ENCODE measurements at places on chromosomes 4 and X.

GRCh38 chr4:40479378-40479777 lies 144.2 kb downstream of the CHRNA9 start:
- DNase-seq = no peak

DNA sequence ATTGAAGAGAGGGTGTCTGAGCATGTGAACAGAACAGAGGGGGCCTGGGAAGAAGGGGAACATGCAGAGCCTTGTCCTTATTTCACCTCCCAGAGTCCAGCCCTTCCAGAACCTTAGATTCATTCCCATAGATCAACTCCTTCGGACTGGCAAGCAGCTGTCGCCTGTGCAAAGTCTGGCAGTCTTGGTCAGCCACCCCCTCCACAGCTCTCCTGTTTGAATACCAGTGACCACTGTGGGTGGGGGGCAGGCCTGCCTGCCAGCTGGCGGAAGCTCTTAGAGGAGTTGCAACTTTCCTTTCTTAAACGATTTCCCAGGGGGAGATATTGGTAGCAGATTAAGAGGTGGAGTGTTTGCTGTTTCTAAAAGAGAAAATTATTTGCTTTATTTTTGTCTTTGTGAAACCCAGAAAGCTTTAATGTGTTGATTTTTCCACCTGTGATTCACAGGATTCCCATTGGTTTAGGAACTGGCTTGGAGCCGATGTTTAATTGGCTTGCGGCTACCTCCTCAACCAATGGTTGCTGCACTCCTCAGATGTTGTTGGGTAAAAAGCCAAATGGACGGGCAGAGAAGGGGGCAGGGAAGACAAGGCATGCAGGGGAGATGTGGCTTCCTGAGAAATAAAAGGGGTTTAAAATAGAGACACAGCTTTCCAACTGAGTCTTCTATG lies 62.2 kb upstream of the PRPS1 start:
- DNase-seq = peak; percentile 47

DNA sequence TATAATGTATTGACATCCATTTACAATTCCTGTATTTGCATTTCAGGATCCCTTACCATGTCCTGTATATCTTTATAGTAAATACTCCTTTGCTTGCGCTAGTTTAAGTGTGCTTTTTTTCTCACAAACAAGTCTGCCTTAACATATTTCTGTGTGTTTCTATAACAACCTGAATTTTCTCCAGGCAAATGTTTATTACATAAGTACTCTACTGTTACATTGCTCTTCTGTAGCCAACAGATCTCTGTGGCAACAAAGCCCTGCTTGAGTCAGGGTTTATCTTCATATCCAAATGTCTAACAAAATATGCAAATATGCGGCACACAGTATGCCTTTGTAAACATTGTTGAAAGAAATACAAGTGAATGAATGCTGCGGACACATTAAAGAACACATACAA lies 625.5 kb downstream of the TLL1 start:
- DNase-seq = no peak

- DNase-seq = peak; percentile 45
Measured at GRCh38 chrX:115023139-115023538, 5.7 kb upstream of the IL13RA2 start.

DNA sequence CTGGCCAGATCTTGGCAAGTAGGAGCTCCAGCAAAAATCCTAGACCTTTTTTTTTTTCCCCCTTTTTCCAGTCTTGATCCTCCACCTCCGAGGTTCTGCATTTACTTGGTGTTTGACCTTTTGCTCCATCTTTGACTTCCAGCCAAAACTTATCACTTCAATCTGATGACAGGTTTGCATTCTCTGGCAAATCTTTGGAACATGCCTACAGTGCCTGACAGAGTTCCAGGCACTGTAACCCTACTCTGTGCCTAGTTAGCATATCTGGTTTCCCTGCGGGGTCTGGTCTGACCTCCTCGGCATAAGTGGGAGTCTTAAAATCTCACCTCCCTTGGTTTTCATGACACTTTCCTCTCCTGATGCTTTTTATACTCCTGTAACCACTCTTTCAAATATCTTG lies 39.4 kb upstream of the NR3C2 start:
- DNase-seq = no peak

- no peak for DNase-seq
Measured at GRCh38 chr4:170675568-170676262, 586.0 kb upstream of the AADAT start.

- no peak for DNase-seq
Measured at GRCh38 chr4:99749445-99750391, 66.9 kb upstream of the DAPP1 start.

All from kidney epithelial cell (primary cell).